ENCODE measurements at places on chromosomes 2 and 18. TPM values are rescaled to one million over a fixed set of nuclear protein-coding genes. Genes with fewer than 3 reads are reported as not detected.

SOWAHC gene
- 16.9 TPM for total RNA-seq

KIF1A gene
- 0.08 TPM for total RNA-seq

PROM2 gene
- total RNA-seq: 1.1 TPM

VWA3B gene
- not detected for total RNA-seq

ANKRD30BL gene
- total RNA-seq: 0.08 TPM

PPP1R7 gene
- 18.0 TPM for total RNA-seq

UGT1A3 gene
- total RNA-seq: not detected

RTTN gene
- 13.3 TPM for total RNA-seq

IMP4 gene
- 31.7 TPM for total RNA-seq

FTCDNL1 gene
- 2.1 TPM for total RNA-seq

MRPL30 gene
- 19.6 TPM for total RNA-seq

TPGS2 gene
- total RNA-seq: 57.4 TPM

SDC1 gene
- 99.6 TPM for total RNA-seq

SERPINB10 gene
- total RNA-seq: not detected

TANC1 gene
- 17.7 TPM for total RNA-seq

EPB41L5 gene
- 26.0 TPM for total RNA-seq

SLC38A11 gene
- total RNA-seq: 1.7 TPM

TGFA gene
- total RNA-seq: 2.9 TPM

DNAH7 gene
- total RNA-seq: under 0.01 TPM

SERPINB13 gene
- not detected for total RNA-seq

UGT1A10 gene
- 0.08 TPM for total RNA-seq

MARS2 gene
- total RNA-seq: 12.3 TPM

ERICH2 gene
- total RNA-seq: not detected

OTOF gene
- 0.28 TPM for total RNA-seq

INO80B gene
- 14.8 TPM for total RNA-seq

TRIM43 gene
- not detected for total RNA-seq

ICOS gene
- 0.09 TPM for total RNA-seq

GAREM1 gene
- 1.7 TPM for total RNA-seq

ZNG1B gene
- total RNA-seq: 15.2 TPM

ZBTB7C gene
- total RNA-seq: 0.19 TPM

ATOH8 gene
- 0.33 TPM for total RNA-seq

CXCR1 gene
- 1.8 TPM for total RNA-seq

Data from liver (tissue), 10 donors.